Progenitor cell of endocrine pancreas (in vitro differentiated cells): ENCODE measurements at places on chromosomes 4 and X.

GRCh38 chr4:136644279-136644678, 888.0 kb downstream of the PCDH18 start:
- no peak for DNase-seq

- no peak for DNase-seq
These were observed 13.1 kb upstream of the SLC9B1 start for GRCh38 chr4:103032574-103032973.

- DNase-seq: no peak
These were observed 3.2 kb downstream of the SEL1L3 start for GRCh38 chr4:25859429-25860148.

DNA sequence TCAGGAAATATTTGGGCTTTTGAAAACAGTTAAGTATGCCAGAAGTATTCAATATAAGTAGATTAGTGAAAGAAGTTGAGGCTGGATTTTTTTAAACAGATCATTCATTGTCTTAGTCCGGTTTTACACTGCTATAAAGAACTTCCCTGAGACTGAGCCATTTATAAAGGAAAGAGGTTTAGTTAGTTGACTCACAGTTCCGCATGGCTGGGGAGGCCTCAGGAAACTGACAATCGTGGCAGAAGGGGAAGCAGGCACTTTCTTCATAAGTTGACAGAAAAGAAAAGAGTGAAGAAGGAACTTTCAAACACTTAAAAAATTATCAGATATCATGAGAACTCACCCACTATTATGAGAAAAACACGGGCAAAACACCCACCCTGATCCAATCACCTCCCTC, 31.1 kb upstream of the CYLC1 start:
- DNase-seq: no peak
